T-helper 17 cell (primary cell): ENCODE measurements at places on chromosomes 11 and 22. TPM values are rescaled to one million over a fixed set of nuclear protein-coding genes. Genes with fewer than 3 reads are reported as not detected.

DNA sequence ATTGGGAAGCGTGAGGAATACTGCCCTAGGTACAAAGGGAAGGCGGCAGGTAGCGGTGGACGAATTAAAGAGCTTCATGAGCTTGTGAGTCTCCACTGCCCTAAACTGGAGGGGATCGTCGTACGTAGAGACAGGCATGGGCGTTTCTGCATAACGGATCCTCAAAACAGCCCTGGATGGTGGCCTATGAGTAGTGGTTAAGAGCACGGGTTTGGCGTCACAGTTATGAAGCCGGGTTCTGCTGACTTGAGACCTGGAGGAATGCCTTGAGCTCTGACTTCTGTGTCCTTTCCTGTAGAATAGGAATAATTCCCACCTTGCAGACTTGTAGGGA, 335 bp downstream of the TMEM138 start:
- peak; percentile 14 for DNase-seq
- H3K36me3 ChIP-seq, result no peaks in the 10 kb centered on the region
- H3K27ac ChIP-seq, result peak overlapping the region; percentile 99

GRCh38 chr22:23215294-23216241, 35.3 kb downstream of the BCR start:
- peak overlapping the region; percentile 93 for H3K27ac ChIP-seq
- peak overlapping the region; percentile 80 for H3K4me3 ChIP-seq

DNA sequence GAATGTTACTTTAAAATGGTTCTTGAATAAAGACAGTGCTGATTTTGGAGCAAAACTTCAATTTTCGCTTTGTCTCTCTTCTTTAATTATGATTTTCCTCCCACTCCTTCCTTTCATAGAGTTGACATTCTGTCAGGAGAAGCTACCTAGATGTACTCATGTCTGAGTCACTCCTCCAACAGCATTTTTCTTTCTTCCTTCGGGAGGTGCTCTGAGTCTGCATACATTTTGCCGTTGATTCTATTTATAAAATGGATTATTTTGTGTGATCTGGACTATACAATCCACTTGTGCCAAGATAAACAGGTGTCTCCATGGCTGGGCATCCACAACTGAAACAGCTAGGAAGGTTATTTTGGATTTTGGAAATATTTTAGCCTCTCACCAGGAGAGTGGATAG, 588.3 kb upstream of the ANO5 start:
- H3K4me3 ChIP-seq, result no peak overlapping the region
- H3K4me1 ChIP-seq, result no peaks in the 10 kb centered on the region
- H3K27me3 ChIP-seq, result no peaks in the 10 kb centered on the region
- no peak for DNase-seq
- no peaks in the 10 kb centered on the region for H3K36me3 ChIP-seq

- DNase-seq, result no peak
- peak overlapping the region; percentile 66 for H3K27ac ChIP-seq
- peaks cover 14% of the 10 kb centered on the region for H3K4me1 ChIP-seq
- H3K4me3 ChIP-seq, result no peak overlapping the region
- H3K36me3 ChIP-seq, result peaks cover 3% of the 10 kb centered on the region
Measured at GRCh38 chr11:72525466-72525865, 91.1 kb upstream of the CLPB start.

GRCh38 chr11:120546312-120547205, 35.0 kb downstream of the GRIK4 start:
- no peak overlapping the region for H3K4me3 ChIP-seq
- H3K27me3 ChIP-seq, result peaks cover 49% of the 10 kb centered on the region
- H3K36me3 ChIP-seq, result peaks cover 11% of the 10 kb centered on the region
- H3K27ac ChIP-seq, result no peak overlapping the region
- peaks cover 3% of the 10 kb centered on the region for H3K4me1 ChIP-seq

GRCh38 chr22:23263651-23264555, 83.6 kb downstream of the BCR start:
- H3K27ac ChIP-seq, result peak overlapping the region; percentile 68
- H3K4me1 ChIP-seq, result peaks cover 10% of the 10 kb centered on the region
- no peaks in the 10 kb centered on the region for H3K36me3 ChIP-seq
- H3K4me3 ChIP-seq, result no peak overlapping the region

DNA sequence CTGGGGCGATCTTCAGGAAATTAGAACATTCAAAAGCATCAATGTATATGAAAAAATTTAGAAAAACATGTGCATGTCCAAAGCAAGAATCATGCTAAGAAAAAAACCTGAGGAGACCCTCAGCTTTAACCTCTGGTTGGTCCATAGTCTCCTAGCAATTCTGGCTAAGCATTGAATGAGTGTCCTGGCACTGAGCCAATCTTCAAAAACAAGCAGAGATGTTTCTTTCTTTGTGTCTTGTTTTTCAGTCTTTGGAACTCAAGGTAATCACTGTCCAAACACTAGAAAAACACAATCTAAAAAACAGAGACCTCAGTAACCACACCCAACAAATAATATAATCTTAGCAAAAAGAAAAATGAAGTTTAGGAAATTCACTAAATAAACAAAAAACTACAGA, 205.4 kb upstream of the CARD18 start:
- no peaks in the 10 kb centered on the region for H3K27me3 ChIP-seq
- no peak overlapping the region for H3K27ac ChIP-seq
- peaks cover 2% of the 10 kb centered on the region for H3K36me3 ChIP-seq

GRCh38 chr11:27868226-27868625, 168.0 kb upstream of the BDNF start:
- no peak overlapping the region for H3K4me3 ChIP-seq
- DNase-seq, result no peak
- no peaks in the 10 kb centered on the region for H3K4me1 ChIP-seq
- H3K27ac ChIP-seq, result no peak overlapping the region
- peaks cover 13% of the 10 kb centered on the region for H3K27me3 ChIP-seq

DNA sequence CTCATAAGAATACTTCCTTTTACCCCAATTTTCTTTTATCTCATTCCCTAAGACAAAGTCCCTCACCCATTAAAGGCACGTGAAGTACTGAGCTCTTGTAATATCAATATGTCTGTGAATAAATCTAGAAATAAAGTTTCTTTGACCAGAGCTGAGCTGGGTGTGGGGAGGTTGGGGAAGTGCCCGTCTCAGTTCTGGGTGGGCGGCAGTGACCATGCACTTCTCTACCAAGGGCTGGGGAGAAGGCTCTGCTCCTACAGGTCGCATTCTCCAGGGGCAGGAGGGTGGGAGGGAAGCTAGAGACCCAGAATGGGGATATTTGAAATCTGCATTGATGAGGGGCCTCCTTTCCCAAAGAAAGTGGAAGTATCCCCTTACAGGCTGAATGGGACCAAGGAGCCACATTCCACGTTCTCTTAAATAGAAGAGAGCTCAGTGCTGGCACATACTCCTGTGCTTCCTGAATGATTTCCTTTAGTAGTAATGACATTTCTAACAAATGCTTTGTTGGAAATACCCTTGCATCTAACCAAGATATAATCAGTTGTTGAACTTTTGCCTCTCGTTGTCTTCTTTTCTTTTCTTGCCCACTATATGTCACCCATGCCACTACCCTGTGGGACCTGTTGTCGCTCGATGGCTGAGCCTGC, 16.1 kb downstream of the RBX1 start:
- peaks cover 5% of the 10 kb centered on the region for H3K36me3 ChIP-seq
- H3K27me3 ChIP-seq, result no peaks in the 10 kb centered on the region
- no peak overlapping the region for H3K27ac ChIP-seq
- peaks cover 7% of the 10 kb centered on the region for H3K4me1 ChIP-seq
- H3K4me3 ChIP-seq, result no peak overlapping the region

DNA sequence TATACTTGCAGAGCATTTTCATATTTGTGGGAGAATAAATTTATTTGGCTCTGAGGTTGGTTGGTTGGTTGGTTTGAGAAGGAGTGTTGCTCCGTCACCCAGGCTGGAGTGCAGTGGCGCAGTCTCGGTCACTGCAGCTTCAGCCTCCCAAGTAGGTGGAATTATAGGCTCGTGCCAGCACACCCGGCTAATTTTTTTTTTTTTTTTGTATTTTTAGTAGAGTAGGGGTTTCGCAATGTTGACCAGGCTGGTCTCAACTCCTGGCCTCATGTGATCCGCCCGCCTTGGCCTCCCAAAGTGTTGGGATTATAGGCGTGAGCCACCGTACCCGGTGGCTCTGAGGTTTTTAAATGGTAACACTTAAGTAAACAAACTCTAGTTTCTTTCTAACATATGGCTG, 161.1 kb downstream of the TEAD1 start:
- peaks cover 47% of the 10 kb centered on the region for H3K27me3 ChIP-seq
- H3K27ac ChIP-seq, result no peak overlapping the region
- DNase-seq, result no peak
- no peak overlapping the region for H3K4me3 ChIP-seq
- no peaks in the 10 kb centered on the region for H3K4me1 ChIP-seq

DNA sequence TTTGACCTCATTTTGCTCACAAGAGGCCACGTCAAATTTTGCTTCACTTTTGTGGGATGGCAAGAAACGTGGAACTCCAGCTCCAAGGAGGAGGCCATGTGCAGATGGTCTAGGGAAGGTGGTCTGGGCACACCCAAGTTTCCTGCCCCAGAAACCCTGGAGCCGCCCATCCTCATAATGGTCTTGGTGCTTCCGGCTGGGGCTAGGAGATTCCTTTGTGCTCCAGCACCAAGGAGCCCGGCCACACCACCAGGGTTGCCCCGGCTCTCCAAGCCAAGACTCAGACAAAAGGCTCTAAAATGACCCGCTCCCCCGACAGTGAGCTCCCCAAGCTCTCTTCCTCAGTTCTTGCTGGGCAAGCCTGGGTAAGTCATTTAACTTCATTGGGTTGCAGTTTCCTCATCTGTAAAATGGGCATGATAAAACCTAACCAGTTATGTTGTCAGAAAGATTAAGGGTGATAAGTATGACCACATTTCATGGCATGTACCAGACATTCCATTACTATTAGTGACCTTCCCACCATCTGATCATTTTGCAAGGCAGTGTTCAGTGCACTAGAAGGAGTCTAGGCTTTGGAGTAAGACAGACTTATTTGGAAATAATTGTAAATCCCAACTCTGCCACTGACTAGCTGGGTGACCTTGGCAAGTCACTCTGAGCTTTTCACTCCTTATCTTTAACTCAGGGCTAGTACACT, 23.3 kb downstream of the DKK3 start:
- no peak overlapping the region for H3K4me3 ChIP-seq
- H3K4me1 ChIP-seq, result peaks cover 3% of the 10 kb centered on the region
- peaks cover 11% of the 10 kb centered on the region for H3K27me3 ChIP-seq
- H3K36me3 ChIP-seq, result no peaks in the 10 kb centered on the region

DNA sequence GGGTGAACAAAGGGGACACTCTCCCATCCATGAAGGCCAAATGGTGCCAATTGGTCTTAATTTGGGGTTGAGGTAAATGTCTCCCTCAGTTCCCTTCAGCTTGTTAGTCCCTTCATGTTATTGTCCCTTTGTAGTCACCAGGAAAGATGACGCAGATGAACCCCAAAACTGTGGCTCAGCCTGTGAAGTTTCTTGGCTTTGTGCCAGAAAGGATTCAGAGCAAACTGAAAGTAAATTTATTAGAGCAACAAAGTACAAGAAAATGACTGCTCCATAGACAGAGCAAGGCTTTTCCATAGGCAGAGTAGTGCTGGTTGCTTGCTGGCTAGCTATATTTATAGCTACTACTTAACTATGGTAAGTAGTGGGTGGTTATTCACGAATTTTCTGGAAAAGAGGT, 16.7 kb downstream of the OR4C3 start:
- H3K27ac ChIP-seq, result peak overlapping the region; percentile 19
- no peaks in the 10 kb centered on the region for H3K36me3 ChIP-seq
- H3K4me1 ChIP-seq, result peaks cover 8% of the 10 kb centered on the region
- H3K27me3 ChIP-seq, result no peaks in the 10 kb centered on the region
- no peak for DNase-seq

DNA sequence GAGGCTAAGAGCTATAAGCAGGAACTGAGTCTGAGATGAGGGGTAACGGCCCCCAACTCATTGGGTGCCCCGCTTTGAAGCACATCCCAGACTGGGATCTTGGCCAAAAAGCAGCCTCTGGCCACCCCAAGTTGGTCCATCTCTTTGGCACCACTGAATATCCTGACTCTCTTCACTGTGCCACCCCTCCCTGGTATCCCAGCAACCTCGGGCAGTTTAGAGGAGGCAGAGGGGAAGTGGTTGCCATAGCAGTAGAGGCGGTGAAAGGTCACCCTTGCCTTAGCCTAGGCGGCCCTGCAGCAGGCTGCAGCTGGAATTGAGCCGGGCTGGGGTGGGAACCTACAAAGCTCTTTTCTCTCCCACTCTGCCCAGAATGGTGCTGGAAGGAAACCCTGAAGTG, 1.1 kb downstream of the PELI3 start:
- H3K27ac ChIP-seq, result peak overlapping the region; percentile 73
- H3K27me3 ChIP-seq, result no peaks in the 10 kb centered on the region
- H3K36me3 ChIP-seq, result peaks cover 2% of the 10 kb centered on the region
- H3K4me3 ChIP-seq, result peak overlapping the region; percentile 95

The USP2 gene
- 5.2 TPM for total RNA-seq

The CNGA4 gene
- total RNA-seq, result 0.23 TPM

The LRFN4 gene
- 8.3 TPM for total RNA-seq

The TPST2 gene
- 18.2 TPM for total RNA-seq

The VSIG2 gene
- total RNA-seq, result 0.32 TPM

The CD248 gene
- total RNA-seq, result not detected

The PANX3 gene
- total RNA-seq, result not detected
